ENCODE measurements at places on chromosomes 2 and 18. TPM values are rescaled to one million over a fixed set of nuclear protein-coding genes. Genes with fewer than 3 reads are reported as not detected.

DNA sequence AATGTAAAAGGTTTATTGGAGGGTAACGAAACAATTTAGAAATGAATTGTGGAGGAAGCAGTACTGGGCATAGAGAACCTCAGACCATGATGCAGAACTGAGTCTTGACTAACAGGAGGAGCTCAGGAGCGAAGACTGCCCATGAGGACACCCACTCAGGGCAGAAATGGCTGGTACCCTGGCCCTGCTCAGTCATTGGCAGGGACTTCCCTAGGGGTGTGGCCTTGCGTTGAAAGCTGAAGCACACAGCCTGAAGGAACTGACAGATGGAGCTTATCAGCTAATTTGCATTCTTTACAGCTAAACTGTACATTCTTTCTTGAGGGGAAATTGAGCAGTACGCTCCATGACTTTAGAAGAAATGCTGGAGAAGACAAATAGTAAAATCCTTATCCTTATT is 57.1 kb downstream of the PDK1 start:
- DNase-seq: no peak

Gene MCEE
- total RNA-seq: 18.2 TPM

DNA sequence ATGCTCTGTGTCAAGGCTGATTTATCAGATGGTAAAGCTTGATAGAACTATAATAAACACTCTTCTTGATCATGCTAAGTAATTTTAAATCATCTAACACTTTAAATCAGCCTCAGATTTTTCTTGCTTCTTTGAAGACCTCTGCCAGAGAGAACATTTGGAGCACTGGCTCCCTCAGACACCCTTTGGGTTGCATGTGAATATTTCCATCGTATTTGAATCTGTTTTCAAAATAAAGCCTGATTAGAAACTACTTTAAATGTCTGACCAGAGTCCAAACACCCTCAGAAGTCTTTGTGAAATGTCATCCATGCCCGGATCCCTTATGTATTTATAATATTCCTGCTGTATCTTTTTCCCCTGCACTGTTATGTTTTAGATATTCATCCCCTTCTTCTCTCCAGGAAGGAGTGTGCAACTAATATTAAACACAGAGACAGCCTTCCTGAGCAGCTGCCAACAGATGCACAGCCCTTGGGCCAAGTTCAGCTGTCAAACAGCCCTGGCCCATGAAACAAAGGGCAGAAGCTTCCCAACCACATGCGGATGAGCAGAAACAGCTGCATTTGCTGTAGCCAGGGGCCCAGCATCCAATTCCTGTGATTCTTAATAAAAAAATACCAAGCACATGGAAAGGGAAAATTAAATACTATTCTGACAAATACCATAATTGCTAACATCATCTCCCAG is 46.5 kb downstream of the DPP10 start:
- DNase-seq: no peak

Gene MOGAT1
- total RNA-seq: not detected

DNA sequence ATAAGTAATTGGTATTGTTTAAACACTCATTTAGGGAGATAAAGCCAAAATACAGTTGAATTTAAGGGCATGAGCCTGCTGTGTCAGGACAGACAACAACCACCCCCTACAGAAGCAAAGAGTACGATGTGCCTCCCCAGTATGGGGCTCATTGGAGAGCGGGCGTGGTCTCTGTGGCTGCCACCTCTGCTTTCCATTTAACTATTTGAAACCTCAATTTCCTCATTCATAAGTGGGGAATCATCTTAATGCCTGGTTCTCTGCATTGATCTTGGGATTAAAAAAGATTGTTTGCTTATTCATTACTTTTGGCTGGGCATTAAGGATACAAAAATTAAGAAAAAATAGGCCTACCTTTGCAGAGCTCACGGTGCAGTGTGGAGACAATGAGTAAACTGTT is 21.4 kb downstream of the KCNS3 start:
- no peak for DNase-seq

Gene MOB1A
- 96.3 TPM for total RNA-seq

Gene TRAF3IP1
- 17.3 TPM for total RNA-seq

GRCh38 chr2:68819556-68819955 is 51.6 kb downstream of the BMP10 start:
- no peak for DNase-seq

GRCh38 chr2:12764075-12764730 is 47.5 kb downstream of the TRIB2 start:
- DNase-seq: no peak
